ENCODE measurements at places on chromosomes 16 and 17. TPM values are rescaled to one million over a fixed set of nuclear protein-coding genes. Genes with fewer than 3 reads are reported as not detected.

- no peak for DNase-seq
Measured at GRCh38 chr16:88787579-88788314, 2.7 kb upstream of the PIEZO1 start.

The CNTNAP4 gene
- not detected for total RNA-seq

DNA sequence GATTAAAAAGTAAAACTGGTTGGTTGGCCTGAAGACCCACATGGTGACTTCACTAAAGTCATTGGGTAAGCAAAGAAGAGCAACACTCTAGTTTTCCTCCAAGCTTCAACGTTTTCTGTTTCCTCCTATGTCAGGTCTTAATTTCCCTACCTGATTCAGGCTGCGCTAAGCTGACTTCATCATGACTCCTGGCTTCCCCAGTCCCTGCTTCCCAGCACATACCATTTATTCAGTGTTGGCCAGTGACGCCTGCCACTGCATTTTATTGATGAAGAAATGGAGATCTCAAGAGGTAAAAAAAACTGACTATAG, 645.3 kb downstream of the WWOX start:
- no peak for DNase-seq

DNA sequence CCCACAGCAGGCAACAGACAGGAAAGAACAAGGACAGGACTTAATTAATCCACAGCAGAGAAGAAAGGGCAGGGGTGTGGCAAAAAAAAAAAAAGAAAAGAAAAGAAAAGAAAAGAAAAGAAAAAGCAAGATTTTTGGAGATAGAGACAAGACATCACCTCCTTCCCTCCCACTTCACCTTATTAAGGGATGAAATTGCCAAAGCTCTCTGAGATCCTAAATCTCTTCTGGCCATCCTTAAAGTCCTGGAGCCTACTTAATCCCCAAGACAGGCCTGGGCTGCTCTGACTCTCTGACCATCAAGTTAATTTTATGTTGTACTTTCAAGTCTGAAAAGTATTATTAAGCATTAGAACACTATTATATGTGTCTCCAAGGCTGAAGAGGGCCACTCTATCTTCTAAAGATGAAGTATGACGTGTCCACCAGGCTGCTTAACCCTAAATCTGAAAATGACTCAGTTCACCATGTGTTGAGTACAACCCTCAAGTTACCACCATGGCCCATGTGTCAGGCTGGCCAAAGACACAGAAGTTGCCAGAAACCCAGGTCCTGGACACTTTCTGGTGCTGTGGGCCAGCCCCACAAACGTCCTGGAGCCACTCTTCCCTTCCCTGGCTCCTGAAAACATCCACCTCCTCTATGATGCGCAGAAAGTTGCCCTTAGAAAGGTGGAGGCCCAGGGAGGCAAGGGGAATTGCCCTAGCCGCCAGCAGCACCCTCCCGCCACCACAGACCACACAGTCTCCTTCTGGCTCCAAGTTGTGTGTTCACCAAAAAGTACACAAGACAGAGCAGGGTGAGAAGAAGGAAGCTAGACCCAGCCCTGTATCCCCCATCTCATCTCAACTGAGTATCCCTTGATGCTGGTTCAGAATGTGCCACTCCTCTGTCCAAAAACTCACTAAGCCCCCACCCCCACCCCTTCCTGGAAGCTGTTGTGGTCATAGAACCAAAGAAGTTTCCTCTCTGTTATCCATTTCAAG, 2.7 kb downstream of the SOCS1 start:
- no peak for DNase-seq

The TMEM238L gene
- not detected for total RNA-seq

GRCh38 chr17:32383926-32384434, 34.0 kb downstream of the ZNF207 start:
- DNase-seq = no peak

The NACA2 gene
- not detected for total RNA-seq

GRCh38 chr17:72600934-72601333, 480.1 kb downstream of the SOX9 start:
- DNase-seq = no peak

The CACNA1H gene
- 6.0 TPM for total RNA-seq

DNA sequence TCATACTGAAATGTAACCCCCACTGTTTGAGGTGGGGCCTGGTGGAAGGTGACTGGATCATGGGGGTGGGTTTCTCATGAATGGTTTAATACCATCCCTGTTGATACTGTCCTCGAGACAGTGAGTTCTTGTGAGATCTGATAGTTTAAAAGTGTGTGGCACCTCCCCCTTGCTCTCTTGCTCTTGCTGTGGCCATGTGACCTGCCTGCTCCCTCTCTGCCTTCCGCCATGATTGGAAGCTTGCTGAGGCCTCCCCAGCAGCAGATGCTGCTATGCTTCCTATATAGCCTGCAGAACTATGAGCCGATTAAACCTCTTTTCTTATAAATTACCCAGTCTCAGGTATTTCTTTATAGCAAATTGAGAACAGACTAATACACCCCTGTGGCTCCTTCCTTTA, 40.6 kb downstream of the STAT3 start:
- DNase-seq = no peak

The FAM20A gene
- total RNA-seq = 4.6 TPM

The MFSD6L gene
- 0.11 TPM for total RNA-seq

GRCh38 chr16:68479271-68479670, 31.0 kb upstream of the SMPD3 start:
- DNase-seq = no peak

- no peak for DNase-seq
Measured at GRCh38 chr17:42475121-42475520, 16.4 kb downstream of the ATP6V0A1 start.

- no peak for DNase-seq
Measured at GRCh38 chr16:80081846-80082245, 458.9 kb upstream of the DYNLRB2 start.

The SPATA22 gene
- total RNA-seq = 0.84 TPM

GRCh38 chr16:66324815-66325515, 41.5 kb upstream of the CDH5 start:
- DNase-seq = no peak

GRCh38 chr17:3911271-3912053, 4.8 kb downstream of the P2RX1 start:
- DNase-seq = no peak

- DNase-seq = no peak
Measured at GRCh38 chr16:15899538-15900100, 11.2 kb upstream of the CEP20 start.

DNA sequence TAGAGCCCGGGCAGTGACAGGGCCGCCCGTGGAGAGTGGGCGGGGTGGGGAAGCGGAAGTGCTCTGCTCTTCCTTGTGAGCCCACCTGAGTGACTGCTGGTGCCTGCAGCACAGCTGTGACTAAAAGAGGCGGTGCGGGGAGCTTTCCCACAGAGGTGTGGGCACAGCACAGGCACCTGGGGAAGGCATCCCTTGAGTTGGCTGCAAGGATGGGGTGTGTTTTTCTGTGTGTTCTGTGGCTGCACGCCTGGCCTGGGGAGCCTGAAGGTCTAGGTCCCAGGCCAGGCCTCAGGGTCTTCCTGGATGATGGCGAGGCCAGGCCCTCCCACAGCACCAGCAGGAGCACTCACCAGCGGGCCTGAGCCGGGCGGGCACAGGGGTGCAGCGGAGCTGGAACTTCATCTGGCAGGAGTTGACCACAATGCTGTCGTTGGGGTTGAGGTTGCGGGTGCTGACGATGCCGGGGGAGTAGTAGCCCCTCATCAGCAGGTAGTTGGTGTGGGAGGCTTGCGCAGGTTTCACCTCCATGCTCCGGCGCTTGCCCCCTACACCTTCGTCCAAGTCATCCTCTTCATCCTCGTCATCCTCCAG, 67.1 kb downstream of the IL21R start:
- peak; percentile 43 for DNase-seq

DNA sequence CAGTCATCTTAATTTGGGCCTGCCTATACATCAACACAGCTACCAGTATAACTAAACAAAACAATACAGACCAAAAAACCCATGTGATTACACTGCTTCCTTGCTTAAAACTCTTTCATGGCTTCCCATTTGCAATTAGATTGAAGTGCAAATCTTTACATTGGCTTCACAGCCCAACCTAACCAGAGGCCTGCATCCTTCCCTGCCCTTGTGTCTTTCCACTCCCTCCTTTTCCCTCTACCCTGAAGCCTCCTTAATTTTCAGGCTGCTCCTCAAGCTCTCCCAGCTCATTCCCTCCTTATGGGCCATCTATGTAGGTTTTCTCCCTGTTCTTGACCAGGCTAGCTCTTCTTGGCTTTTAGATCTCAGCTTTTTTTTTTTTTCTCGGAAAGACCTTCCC, 147.8 kb downstream of the TOX3 start:
- no peak for DNase-seq

DNA sequence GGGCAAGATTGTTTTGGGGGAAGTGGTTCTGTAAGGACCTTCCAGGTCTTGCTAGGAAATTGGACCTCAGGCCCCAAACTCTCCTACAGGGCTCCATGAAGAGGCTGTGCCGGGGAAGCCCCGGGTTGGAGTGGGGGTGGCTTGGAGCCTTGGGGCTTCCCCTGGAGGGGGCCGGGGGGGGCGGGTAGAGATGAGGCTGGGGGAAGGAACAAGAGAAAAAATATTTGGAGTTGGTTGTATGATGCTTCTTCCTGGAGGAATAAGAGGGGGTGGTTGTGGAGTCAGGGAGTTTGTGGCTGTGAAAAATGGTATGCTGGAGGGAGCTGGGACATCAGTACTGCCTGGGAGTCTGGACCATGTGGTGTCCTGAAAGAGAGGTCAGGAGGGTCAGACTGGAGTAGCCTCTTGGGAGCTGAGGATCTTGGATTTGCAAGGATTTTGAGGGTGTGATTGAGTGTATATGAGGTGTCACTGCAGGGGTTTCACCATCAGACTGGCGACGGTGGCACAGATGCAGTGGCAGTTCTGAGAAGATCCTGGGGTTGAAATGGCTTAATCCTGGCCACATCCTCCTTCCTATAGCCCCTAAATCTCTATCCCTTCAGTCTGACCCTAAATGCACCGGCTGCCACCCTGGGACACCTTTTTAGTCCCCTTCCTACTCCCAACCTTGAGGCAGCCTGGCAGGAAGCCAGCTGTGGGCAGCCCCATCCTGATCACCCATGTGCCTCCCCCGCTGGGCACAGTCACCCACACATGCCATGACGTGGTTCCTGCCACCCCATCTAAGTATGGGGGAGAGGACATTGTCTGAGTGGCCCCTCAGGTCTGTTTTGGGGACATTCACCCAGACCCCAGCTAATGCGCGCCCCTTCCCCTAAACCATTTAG, 10.9 kb downstream of the RARA start:
- DNase-seq = peak; percentile 86

The TP53TG3F gene
- total RNA-seq = not detected

- DNase-seq = no peak
Measured at GRCh38 chr16:23784811-23785447, 30.1 kb downstream of the CHP2 start.

DNA sequence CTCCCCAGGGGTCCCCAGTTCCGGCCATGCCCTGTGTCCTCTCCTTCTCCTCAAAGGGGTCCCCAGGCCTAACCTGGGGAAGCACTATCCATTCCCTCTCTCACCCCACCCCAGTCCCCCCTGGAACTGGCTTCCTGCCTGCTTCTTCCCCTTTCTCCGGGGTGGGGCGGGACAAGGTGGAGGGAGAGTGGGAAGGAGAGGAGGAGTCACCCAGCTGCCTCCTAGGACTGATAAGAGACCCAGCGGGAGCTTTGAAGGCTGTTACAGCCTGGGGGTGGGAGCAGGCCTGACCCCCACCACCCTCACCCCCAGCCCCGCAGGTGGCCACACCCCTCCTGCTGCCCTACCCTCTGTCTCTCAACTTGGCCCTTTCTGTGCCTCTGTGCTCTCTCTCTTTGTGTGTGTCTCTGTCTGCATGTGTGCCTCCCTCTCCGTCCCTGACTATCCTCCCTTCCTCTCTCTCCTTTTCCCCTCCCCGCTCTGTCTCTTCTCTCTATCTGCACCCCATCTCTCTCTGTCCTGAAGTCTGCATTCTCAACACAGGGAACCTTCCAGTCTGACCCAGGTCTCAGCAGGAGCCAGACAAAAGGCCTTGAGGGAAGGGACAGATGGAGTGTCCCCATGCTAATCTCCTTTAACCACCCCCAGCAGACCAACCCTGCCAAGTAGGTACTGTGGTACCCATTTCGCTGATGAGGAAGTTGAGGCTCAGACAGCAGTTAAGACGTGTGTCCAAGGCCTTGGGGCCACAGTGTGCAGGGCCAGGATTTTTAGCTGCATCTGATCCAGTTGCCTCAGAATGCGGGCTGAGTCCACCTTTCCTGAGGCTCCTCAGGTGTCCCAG, 66.1 kb downstream of the RAB11FIP4 start:
- no peak for DNase-seq

DNA sequence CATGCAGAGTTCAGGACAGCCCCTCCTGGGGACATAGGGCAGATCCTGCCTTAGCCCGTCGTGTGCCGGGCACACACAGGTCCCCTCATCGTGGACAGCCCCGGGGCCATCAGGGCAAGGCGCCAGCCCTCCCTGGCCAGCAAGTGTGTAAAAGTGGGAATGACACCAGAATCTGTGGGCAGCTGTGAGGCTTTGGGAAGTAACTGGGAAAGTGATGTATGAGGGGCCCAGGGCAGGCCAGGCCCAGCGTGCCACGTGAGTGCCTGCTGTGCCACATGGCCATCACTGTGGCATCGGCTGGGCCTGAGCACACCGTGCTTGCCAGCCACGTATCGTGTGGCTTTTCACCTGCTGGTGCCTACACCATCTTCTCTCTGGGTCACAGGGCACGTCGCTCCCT, 26.6 kb downstream of the ACSF3 start:
- DNase-seq = peak; percentile 40

The FSCN2 gene
- total RNA-seq = 0.19 TPM

DNA sequence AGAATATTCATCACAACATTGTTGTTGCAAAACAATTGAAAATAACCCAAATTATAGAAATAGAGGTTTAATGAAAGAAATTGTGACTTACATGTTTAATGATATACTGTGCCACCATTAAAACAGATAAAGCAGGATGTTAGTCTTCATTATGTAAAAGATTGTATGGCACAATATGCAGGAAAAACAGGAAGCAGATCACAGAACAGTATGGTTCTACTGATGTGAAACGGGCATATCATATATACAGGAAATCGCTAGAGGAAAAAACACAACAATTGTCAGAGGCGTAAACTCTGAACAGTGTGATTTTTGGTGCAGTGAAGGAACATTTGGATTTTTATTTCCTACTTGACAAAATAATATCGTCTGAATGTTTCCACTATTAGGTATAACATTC, 22.0 kb downstream of the OR3A1 start:
- no peak for DNase-seq

DNA sequence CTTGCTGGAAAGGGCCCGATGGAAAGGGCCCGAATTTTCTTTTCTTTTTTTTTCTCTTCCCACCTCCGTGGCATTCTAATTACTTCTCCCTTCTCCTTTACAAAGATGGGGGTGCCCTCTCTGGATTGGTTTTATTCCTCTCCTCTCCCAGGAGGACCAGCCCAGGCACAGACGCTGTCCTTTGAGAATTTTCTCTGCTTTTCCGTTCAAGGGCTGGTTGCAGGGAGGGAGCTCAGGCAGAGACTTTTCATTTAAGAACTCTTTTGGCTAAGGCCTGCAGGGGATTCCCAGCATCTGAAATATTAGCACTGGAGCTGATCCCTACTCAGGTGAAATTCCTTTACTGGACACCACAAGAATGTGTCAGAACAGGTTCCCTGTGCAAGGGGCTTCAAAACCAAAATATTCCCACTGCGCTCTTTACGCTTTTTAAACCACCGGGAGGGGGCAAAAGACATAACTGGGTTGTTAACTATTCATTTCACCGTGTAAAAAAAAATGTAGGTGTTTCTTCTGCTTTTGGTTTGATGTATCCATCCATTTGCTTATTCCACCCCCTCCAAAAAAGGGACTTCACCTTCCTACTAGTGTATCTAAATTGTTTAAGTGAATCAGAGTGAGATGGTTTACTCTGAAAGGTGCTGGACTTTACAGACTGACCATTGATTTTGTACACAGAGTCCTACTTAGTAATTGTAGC, 1.4 kb downstream of the NFAT5 start:
- no peak for DNase-seq

The RASD1 gene
- 45.3 TPM for total RNA-seq
